Astrocyte (in vitro differentiated cells and primary cell): ENCODE measurements at places on chromosomes 16 and 17.
A peak's percentile ranks its signal among the peaks of the same experiment; 100 is the strongest.

GRCh38 chr16:72419638-72420037 lies 247.7 kb upstream of the PMFBP1 start:
- no peak for DNase-seq

DNA sequence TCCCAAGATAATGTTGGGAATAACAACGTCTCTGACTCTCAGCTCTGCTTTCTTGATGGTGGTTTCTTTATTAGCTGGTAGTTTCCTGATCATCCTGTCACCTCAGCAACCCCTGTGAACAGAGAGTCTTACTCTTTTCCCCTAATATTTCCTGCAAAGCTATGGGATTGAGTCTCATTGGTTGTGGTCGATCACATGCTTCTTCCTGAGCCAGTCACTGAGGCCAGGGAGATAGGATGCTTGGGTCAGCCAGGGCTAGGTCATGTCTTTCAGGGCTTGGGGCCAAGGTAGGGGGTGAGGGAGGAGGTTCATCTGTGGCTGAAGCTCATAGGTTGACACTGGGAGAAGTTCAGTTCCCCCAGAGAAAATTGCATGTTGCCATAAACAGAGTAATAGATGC lies 114.3 kb downstream of the ABCC1 start:
- no peak for DNase-seq

GRCh38 chr17:49472527-49472926 lies 22.6 kb upstream of the NGFR start:
- DNase-seq, result no peak

DNA sequence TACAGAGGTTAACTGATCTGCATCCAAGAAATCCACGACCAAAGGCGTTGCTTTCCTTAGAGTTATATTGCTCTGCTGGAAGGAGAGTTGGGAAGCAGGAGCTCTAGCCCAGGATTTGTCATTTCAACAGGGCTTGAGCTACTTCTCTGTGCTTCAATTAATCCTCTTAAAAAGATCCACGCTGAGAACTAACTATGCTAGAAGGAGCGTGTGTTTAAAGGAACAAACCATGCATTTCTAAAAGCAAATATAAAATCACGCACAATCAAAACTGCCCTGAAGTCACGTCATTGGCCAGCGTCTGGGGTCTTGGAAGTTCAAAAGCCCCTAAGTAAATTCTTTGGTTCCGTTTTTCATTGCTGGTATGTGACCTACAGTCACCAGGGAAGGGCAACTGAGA lies 1.1 kb downstream of the ARL6IP1 start:
- DNase-seq, result no peak

DNA sequence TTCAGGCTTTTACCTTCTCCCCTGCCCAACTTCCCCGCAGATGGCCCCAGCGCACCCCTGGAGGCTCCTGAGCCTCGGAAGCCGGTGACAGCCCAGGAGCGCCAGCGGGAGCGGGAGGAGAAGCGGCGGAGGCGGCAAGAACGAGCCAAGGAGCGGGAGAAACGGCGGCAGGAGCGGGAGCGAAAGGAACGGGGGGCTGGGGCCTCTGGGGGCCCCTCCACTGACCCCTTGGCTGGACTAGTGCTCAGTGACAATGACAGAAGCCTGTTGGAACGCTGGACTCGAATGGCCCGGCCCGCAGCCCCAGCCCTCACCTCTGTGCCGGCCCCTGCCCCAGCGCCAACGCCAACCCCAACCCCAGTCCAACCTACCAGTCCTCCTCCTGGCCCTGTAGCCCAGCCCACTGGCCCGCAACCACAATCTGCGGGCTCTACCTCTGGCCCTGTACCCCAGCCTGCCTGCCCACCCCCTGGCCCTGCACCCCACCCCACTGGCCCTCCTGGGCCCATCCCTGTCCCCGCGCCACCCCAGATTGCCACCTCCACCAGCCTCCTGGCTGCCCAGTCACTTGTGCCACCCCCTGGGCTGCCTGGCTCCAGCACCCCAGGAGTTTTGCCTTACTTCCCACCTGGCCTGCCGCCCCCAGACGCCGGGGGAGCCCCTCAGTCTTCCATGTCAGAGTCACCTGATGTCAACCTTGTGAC lies 3.6 kb downstream of the MAPK7 start:
- no peak for DNase-seq

- DNase-seq, result peak; percentile 74
Observed at GRCh38 chr17:31216031-31216751, 80.8 kb downstream of the OMG start.

DNA sequence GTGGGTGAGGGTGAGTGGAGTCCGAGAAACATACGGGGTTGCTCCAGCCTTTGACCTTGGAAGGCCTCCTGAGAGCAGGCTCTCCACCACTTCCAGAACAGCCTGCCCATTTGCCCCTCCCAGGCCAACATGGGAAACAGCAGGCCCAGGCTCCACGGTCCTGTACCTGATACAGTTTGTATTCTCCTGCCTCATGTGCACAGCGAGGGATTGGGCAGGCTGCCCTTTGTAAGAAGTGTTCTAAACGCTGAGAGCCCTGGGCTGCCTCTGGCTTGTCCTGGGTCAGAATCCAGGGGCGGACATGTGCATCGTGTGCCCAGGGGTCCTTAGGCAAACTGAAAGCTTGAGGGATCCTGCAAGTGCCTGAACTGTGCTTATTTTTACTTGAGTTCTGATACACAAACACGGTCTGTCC lies 3.4 kb upstream of the CBX2 start:
- no peak for DNase-seq

GRCh38 chr16:27726621-27727261 lies 176.8 kb downstream of the KATNIP start:
- peak; percentile 65 for DNase-seq

GRCh38 chr16:22352140-22352539 lies 22.3 kb downstream of the CDR2 start:
- DNase-seq, result no peak

- DNase-seq, result no peak
Observed at GRCh38 chr17:29246628-29247027, at the start of gene CRYBA1. CRYBA1 (plus strand) TSS chr17:29246859; CDS start chr17:29246864, 5 bp downstream.

- DNase-seq, result peak; percentile 23
Observed at GRCh38 chr17:1562176-1562643, 382 bp downstream of the PITPNA start.

DNA sequence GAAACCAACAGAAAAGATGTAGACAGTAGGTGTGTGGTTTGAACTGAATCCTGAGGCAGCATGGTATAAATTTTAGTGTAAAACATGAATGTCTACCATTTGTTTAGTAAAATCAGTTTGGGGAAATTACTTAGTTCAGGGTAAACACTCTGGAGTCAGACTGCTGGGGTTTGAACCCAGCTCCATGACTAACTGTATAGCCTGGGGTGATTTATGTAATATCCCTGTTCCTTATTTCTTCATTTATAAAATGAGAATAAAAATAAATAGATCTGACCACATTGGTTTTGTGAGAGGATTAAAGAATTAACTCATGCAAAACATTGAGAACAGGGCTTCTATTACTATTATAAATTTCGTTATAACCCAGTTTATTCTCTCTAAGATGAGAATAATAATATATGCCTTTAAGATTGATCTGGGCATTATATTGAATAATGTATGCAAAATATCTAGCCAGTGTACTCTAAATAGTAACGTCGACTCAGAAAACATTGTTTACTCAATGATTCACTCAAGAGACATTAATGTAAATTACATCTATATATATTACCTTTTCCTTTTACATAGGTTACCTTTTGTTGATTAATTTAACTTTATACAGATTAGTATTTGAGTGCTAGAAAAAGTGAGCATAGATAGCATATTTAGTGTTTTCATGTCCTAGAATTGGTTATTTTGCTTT lies 120.6 kb upstream of the KCNJ16 start:
- DNase-seq, result no peak

DNA sequence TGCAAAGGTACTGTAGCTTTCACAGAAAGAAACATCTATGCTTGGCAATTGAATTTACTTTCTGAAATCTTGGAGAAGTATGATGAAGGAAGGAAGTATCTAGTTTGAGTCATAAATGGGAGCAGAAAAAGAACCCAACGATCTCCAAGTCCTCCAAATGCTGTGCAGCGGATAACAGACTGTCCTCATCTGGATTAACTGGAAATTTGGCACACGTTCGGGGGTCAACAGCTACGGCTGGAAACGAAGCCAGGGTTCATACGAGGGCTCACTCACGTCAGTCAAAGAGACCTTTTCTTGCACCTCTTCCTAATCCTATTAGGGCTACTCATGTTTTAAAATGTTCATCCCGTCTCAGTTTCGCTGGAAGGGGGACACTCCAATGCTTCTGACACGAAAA lies 152.0 kb downstream of the ZFHX3 start:
- no peak for DNase-seq

- DNase-seq, result no peak
Observed at GRCh38 chr17:60586288-60586974, 13.6 kb upstream of the PPM1D start.

DNA sequence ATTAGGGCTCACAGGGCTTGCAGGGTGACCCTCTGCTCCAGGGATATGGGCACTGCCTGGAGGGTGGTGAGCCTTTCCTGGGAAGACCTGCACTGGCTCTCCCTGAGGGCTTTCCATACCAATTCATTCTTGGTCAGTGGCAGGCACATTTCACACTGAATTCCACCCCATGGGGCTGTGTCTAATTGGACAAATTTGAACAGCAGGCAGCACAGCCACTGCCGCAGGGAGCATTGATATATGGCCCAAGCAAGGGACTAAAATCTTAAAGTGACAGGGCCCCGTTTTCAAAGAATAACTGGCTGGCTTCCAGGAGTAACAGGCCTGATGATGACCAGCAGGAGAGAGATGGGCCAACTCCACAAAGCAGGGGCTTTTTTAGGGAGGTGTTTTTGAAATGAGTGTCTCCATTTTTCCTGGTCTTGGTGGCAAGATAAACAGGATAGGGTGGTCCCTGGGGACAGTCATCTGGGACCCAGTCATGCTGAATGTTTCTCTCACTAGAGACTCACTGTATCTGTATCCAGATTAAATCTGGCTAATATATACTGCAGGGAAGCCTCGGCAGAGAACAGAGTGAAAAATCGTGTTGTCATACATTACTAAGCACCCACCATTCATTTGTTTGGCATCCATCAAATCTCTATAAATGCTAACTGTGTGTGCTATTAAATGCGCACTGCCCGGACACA lies 74.1 kb upstream of the TBX2 start:
- DNase-seq, result peak; percentile 52

- no peak for DNase-seq
Observed at GRCh38 chr17:65222214-65222738, 85.1 kb downstream of the RGS9 start.

DNA sequence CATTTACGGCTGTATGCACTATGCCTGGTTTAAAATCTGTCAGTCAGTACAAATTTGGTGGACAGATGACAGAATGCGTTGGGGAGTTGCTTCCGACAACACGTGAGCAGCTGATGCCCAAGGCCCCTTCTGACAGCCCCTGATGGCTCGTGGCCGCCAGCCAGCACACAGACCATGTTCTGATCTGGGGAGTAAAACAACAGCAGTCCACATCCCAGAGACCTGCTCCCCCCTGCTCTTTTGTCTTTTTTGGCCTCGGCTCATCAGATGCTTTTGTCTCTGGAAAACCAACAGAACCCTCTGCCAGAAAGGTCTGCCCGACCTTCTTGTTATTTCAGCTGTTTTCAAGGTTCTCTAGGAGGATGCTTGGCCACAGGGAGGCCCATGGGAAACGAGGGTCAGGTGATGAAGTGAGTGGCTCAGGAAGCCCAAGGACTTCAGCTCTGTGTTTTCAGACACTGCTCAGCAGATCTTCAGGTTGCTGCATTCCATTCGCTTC lies 10.8 kb downstream of the ARSG start:
- peak; percentile 47 for DNase-seq

DNA sequence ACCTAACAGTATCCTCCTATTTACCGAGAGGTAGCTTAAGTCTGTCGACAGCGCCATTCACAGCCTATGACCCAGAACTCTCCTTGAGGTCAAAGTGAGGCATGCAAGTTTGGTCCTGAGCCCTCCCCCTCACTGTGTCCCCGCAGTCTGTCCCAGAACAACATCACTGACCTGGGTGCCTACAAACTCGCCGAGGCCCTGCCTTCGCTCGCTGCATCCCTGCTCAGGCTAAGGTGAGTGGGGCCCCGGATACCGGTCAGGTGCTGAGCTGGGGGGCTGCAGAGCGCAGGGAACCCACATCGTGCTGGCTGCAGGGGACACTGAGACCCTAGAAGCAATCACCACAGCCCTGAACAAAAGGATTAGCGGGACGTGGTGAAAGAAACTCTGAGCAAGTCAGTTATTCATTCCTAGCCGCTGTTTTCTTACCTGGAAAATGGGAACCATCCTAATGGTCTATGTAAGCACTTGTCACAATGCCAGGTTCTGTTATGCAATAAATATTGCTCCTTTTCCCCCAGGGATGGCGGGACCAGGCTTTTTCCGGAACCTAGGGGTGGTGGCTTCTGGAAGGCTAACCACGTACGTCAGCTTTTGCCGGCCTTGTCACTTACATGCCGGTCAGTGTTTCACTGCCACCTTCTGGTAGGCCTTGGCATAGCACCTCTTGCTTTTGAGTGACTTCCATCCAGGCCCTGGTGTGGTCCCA lies 23.8 kb downstream of the DEXI start:
- DNase-seq, result peak; percentile 81

- DNase-seq, result no peak
Observed at GRCh38 chr16:58809213-58809612, 75.1 kb upstream of the GOT2 start.

DNA sequence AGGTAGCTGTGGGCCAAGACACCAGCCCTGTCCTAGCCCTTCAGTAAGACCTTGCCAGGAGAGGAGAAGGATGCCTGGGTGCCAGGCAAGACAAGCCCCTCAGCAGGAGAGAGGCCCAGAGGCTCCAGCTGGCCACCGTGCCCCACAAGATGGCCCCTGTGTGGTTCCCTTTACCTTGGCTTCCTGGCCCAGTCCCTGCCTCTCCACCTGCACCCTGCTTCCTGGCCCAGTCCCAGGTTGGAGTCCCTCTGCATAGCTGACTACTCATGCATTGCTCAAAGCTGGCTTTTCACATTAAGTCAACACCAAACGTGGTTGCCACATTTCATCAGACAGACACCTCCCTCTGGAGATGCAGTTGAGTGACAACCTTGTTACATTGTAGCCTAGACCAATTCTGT lies 4.0 kb downstream of the SYNGR3 start:
- no peak for DNase-seq

DNA sequence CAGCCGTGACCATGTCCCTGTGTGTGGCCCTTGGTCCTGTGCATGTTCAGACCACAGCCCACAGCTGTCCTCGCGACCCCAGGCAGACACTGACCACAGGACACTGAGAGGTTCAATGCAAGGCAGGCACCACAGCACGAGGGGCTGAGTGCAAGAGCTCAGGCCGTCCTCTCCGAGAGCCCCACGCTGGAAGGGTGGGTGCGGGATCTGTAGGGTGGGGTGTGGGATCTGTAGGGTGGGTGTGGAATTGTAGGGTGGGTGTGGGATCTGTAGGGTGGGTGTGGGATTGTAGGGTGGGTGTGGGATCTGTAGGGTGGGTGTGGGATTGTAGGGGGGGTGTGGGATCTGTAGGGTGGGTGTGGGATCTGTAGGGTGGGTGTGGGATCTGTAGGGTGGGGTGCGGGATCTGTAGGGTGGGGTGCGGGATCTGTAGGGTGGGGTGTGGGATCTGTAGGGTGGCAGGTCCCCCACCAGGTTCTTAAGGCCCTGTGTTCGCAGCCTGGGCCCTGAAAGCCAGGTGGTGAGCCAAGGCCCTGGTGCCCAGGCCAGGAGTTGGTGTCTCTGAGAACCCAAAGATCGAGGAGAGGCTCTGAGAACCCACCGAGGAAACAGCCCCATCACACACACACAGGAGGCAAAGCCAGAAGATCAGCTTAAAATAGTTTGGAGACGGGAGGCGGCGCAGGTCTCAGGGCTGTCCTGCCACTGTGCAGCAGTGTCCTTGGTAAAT lies 48.2 kb downstream of the METRNL start:
- no peak for DNase-seq
